Activated CD8-positive, alpha-beta T cell treated with anti-CD3 and anti-CD28 coated beads for 36 hours (primary cell): ENCODE measurements at places on chromosomes 5 and 9. TPM values are rescaled to one million over a fixed set of nuclear protein-coding genes. Genes with fewer than 3 reads are reported as not detected.

DNA sequence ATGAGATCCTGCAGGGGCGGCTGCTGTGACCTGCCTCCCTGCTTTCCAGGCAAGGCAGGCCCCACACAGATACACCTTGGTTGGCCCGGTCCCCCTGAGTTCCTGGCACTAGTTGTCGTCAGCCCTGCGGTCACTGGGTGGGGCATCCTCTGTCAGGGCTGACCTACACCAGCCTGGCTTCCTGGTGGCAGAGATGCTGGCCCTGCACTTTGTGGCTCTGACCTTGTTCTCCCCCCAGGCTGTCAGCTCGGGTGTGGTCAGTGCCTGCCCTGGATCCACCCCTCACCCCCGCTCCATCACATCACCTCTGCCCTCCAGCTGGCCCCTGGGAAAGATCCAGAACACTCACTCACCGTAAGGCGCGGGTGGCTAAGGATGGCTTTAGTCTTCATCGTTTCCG, 74.1 kb downstream of the PHF2 start:
- no peaks in the 10 kb centered on the region for H3K4me1 ChIP-seq
- H3K27me3 ChIP-seq, result no peaks in the 10 kb centered on the region
- H3K27ac ChIP-seq, result no peak overlapping the region
- DNase-seq, result no peak

OBP2B gene
- not detected for total RNA-seq

GRCh38 chr5:43157068-43157467, 35.0 kb upstream of the NIM1K start:
- H3K27ac ChIP-seq, result no peak overlapping the region
- no peaks in the 10 kb centered on the region for H3K27me3 ChIP-seq
- DNase-seq, result no peak
- no peak overlapping the region for H3K4me3 ChIP-seq

ELAVL2 gene
- total RNA-seq, result not detected
